EH (cell line): ENCODE measurements at places on chromosomes 2 and 18.

DNA sequence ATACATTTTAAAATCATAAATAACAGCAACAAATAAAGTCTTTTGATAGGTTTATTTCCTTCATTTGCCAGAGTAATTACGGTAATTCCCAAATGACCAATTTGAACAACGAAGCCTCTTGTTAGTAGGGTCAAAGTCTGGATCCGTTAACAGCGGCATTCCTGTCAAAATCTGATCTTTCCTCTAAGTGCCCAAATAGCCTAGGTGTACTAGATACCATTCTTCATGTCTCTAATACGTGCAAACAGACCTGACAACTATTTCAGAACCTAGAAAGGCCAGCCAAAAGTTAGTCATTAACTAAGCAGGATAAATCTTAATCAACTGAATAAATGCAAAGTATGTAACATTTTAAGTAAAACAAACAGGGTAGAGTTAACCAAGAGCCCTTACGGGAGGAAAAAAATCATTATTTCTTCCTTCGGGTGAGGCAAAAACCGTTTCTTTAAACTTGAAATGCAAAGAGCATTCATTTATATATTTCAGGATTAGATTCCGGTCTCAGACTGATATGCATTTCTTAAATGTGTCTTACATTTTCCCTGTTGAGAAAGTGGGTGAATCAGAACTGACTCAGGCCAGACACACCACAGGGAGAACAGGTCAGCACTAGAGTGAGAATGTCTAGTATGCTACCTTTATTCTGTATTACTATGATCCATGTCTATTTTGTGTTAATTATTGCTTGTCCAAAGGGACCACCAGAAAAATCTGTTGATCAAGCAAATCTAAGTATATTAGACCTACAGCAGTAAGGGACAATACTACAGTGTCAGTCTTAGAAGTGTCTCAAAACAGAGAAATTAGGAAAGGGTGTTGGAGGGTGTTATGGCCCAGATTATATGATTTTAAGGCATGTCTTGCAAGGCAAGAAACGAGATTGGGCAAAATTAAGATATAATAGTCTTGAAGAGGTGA is 141.5 kb upstream of the NDUFV2 start:
- peak; percentile 72 for DNase-seq

- no peak for DNase-seq
These were observed 195.4 kb upstream of the CWC22 start for GRCh38 chr2:180202467-180202951.

DNA sequence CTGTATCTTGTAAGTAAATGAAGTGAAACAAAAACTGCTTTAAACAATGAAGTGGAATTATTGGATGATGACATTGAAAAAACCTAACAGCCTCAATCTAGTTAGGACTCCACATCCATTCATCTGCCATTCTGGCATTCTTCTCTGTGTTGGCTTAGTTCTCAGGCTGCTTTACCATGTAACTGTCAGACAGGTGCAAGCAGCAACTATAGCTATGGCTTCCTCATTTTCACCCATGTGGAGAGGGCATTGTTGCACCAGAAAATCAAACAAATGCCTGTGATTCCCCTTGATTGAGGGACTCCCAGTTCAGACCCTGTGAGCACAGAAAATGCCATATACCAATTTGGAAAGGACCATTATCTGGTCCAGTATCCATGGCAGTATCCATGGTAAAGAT is 129.5 kb upstream of the NYAP2 start:
- DNase-seq: no peak

- DNase-seq: peak; percentile 15
These were observed 247.3 kb downstream of the PRKCE start for GRCh38 chr2:45898819-45899218.

DNA sequence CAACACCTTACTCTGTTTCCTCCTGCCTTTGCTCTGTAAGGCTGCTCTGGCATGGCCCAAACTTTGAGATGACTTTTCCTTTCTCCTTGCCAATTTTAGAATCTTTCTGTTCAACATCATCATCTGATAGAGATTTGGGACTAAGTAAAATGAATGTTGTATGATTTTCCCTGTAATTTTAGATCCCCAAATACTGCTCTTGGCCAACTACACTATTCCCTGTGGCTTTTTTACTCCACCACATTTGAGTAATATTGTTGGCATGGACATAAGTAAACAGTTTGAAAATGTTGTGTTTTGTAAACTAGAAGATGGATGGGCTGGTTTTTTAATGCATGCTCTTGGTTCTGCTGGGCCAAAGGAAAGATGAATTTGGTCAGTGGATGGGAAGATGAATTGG is 12.1 kb downstream of the LTBP1 start:
- no peak for DNase-seq

DNA sequence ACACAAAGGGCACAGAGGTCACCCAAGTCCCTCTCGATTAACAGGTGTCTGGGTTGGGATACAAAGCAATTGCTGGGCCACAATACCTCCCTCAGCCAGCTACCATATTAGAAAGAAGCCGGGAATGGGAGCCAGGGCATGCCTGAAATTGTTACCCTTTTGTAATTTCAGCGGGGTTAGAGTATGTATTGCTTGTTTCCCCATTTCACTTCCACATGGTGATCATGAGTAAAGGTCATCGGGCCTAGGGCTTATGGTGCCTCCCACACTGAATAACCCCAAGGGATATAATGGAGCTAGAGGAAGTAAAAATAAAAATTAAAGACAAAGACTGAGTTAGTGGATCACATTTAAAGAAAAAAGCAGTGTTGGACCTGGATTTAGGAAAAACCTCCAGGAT is 437.2 kb upstream of the KLHL29 start:
- no peak for DNase-seq

- DNase-seq: peak; percentile 58
These were observed 355.6 kb downstream of the PAX3 start for GRCh38 chr2:221943076-221943810.

DNA sequence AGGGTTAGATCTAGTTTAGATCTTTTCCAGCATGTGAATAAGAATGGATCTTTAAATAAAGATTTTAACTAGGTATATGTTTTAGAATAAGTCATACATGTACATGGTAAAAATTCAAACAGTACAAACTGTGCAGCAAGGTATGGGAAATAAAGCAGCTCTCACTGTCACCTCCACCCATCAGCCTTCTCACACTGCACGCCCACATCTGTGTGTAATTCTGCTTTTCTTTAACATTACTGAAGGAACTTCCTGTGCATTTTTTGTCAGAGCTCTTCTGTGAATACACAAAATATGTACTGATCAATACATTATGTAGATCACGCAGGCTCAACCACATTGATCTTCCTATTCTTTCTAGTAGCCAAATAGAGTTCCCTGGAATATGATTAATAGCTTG is 3.4 kb downstream of the CASP8 start:
- no peak for DNase-seq

GRCh38 chr18:52829876-52830405 is 489.9 kb downstream of the DCC start:
- DNase-seq: no peak

GRCh38 chr18:48022531-48023329 is 92.3 kb upstream of the SMAD2 start:
- DNase-seq: peak; percentile 66

DNA sequence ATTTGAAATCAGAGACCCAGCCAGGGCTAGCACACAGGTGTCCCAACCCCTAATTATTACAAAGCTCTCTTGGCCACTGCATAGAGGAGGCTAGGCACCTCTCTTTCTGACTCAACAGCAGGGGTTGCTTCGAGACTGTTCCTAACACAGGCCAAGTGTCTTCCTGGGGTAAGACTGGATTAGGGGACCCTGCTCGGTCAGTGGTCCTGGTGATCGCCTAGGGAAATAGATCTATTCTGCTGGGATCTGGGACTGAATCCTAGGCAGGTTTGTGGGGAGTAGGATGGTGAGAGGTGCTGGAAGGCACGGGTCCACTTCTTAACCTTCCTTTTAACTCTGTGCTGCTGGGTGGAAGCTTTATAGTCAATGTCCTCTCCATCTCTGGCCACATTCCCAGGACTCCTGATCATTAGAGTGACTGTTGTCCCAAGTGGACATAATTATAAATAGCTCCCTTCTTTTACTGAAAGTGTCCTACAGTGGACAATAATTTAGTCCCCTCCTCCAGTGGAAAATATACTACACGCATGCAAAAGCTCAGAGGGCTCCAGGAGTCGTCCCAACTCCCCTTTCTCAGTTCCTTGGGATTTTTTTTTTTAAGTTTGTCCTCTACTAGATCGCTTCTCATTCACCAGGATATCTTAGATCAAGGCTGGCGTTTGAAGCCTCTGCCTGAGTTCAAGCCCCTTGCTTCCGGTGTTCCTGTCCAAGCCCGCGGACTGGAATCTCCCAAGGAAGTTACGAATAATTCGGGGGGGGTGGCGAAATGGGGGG is 1.3 kb upstream of the TRIB2 start:
- peak; percentile 31 for DNase-seq

GRCh38 chr2:143433840-143434239 is 304.6 kb downstream of the ARHGAP15 start:
- no peak for DNase-seq

GRCh38 chr2:36351736-36352349 is 3.7 kb upstream of the CRIM1 start:
- DNase-seq: peak; percentile 69

GRCh38 chr2:136572335-136572734 is 193.0 kb upstream of the THSD7B start:
- no peak for DNase-seq

DNA sequence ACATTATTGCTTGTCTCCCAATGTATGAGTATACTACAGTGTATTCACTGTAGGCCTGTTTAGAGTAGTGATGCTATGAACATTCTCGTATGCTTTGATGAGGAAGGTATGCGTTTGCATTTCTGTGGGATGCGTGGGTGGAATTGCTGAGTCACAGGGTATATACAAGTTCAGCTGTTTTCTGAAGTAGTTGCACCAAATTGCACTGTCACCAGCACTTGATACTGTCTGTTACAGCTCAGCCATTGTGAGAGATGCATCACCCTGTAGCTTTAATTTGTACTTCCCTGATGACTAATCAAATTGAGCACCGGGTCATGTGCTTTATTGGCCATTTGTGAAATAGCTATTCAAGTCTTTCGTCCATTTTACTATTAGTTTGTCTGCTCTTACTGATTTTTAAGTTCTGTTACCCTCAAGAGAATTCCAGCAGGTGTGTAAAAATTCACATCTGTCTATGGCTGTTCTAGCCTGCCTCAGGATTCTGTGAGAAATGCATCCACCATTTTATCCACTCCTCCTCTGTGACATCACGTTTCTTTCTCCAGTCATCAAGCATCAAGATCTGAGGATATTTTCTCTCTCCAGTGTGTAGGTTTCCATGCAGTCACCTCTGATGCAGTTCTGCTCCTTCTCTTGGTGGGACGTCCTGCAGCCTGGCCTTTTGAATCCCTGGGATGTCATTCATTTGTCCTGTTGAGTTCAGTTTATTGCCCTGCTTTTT is 72.5 kb downstream of the DGKD start:
- DNase-seq: peak; percentile 89

GRCh38 chr2:170354388-170354787 is 176.4 kb downstream of the MYO3B start:
- DNase-seq: no peak

DNA sequence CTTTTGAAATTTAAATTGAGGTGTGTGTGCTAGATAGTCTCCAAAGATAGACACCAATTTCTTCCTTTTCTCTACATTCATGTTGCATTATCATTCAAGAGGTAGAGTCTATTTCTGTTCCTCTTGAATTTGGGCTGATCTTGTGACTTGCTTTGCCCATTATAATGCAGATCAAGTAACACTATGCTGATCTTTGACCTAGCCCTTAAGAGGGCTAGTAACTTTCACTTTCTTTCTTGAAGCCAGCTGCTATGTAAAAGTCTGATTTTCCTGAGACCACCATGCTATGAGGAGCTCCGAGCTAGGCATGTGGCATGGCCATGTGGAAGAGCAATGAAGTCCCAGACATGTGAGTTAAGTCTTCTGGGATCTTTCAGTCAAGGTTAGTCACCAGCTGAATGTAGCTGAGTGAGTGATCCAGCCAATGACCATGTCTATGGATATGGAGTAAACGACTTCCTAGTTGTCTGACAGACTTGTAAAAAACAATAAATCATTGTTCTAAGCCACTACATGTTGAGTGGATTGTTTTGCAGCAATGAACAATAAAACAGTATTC is 189.4 kb upstream of the CWC22 start:
- DNase-seq: no peak

- no peak for DNase-seq
These were observed 90.6 kb downstream of the PAX3 start for GRCh38 chr2:222208010-222208690.

DNA sequence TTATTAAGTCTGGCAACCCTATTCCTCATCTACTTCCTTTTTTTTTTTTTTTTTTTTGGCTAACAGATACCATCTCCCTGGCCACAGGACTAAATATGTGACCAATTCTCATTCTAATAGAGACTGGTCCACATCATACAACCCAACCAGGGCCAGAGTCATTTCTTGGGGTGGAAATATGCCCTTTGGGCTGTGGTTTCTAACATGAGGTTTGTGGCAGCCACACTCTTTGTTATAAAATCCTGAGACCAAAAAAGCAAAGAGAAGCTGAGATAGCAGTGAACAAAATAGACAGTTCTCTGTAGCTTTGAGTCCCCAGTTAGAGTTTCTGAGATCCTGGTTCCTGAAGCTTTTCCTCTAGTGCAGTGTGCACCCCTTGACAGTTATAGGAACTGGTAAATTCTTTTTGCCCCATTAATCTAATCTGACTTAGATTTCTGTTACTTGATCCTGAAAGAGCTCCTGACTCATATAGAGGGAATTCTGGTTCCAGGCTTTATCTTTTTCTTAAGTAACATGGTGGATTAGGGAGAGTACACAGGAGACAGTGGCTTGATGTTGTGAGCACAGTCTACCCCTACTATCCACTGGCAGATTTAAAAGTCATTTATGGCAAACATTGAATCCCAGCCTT is 86.8 kb downstream of the MAIP1 start:
- DNase-seq: peak; percentile 75

GRCh38 chr2:19943189-19943588 is 41.4 kb upstream of the TTC32 start:
- DNase-seq: no peak
